ENCODE measurements at places on chromosomes 2 and 18.

DNA sequence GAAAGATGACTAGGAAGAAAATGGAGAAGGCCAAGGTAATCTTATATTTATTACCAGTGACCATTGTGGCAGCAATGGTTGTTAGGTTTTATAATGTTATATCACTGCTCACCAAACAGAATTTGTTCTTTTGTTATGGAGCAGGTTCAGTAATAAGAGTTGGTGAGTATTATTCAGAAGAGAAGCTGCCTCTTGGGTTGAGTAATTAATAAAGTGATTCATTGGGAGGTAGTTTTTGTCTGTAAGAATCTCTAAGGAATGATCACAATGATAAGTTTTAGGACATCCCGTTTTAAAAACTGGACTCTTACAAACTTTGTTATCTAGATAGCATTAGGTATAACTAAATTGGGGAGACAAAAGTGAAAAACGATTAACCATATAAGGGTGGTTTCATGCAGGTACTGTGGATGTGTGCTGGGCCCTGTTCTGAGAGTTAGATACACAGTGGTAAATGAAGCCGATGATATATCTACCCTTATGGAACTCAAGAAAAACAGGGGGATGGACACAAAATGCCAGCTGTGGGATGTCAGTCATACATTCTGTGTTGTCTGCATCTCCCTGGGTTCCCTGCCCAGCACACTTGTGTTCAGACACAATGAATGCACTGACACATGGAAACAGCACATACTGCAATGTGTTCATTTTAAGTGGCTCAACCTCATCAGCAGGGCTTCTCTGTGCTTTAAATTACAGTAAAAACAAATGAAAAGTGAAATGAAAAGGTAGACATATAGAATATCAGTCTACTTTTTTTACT lies 7.5 kb downstream of the MAP4K4 start:
- no peak for DNase-seq

- DNase-seq, result no peak
These were observed 142.1 kb downstream of the SLC4A10 start for GRCh38 chr2:161766334-161766733.

GRCh38 chr2:234279637-234280036 lies 217.2 kb downstream of the ARL4C start:
- DNase-seq, result no peak

GRCh38 chr2:189521699-189522434 lies 58.7 kb downstream of the SLC40A1 start:
- no peak for DNase-seq

- DNase-seq, result no peak
These were observed 75.5 kb downstream of the SLC66A2 start for GRCh38 chr18:79875931-79876461.

DNA sequence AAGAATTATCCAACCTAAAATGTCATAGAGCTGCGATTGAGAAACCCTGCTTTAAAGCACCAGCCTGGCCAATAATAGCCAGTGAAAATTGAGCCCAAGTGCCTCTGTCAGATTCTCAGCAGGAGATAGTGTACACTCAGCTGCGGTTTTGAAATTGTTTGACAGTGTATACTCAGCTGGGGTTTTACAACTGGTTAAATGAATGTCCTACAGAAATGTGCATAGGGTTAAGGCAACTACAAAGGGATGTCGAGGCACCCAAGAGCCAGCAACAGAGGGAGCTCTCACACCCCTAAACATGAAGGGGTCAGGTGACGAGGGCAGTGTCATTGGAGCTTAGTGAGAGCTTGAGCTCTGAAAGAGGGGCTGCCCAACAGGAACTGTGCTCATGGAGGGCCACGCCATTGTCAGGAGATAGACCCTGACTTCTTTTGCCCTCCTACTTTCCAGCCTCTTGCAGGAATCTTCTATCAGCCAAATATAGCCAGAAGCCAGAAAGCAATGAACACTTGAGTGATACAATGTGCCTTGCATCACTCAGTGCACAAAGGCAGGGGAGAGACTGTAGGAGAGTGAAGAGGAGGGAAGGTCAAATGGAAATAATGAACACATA lies 15.1 kb downstream of the ACTG2 start:
- DNase-seq, result peak; percentile 64

DNA sequence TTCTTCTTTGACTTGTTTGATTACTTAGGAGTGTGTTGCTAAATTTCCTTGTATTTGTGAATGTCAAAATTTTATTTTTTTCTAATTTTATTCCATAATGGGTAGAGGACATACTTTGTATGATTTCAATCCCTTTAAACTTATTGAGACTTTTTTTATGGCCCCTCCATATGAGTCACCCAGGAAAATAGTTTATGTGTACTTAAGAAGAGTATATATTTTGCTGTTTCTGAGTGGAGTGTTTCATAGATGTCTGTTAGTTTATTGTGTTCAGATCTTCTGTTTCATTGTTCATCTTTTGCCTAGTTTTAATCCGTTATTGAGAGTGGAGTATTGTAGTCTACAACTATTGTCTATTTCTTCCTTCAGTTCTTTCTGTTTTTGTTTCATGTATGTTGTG lies 81.9 kb downstream of the EPB41L5 start:
- no peak for DNase-seq

GRCh38 chr2:159600752-159601151 lies 15.6 kb downstream of the BAZ2B start:
- DNase-seq, result peak; percentile 6

DNA sequence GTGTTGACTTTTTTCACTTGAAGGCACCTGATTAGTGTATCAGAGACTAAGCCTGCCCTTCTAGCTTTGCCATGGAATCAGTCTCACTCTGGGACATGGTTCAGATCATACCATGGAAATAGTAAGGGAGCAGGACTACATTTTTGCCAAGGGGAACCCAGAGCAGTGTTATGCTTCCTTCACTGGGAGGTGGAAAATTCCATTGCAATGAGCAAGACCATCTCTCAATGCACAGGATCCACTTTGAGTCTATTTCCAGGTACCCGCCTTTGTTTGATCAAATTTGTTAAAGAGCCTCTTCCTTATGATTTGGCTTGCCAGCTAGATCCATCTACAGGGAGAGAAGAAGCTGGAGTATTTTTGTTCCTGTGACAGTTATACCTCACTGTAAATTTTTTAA lies 395.8 kb downstream of the MTX2 start:
- no peak for DNase-seq

GRCh38 chr2:229713371-229714079 lies 830 bp downstream of the DNER start:
- peak; percentile 25 for DNase-seq

GRCh38 chr2:191869781-191870180 lies 22.9 kb upstream of the CAVIN2 start:
- DNase-seq, result no peak

- peak; percentile 4 for DNase-seq
These were observed 37.9 kb upstream of the PPP1CB start for GRCh38 chr2:28713577-28714298.

GRCh38 chr2:216349366-216349765 lies 22.9 kb downstream of the MARCHF4 start:
- DNase-seq, result no peak

DNA sequence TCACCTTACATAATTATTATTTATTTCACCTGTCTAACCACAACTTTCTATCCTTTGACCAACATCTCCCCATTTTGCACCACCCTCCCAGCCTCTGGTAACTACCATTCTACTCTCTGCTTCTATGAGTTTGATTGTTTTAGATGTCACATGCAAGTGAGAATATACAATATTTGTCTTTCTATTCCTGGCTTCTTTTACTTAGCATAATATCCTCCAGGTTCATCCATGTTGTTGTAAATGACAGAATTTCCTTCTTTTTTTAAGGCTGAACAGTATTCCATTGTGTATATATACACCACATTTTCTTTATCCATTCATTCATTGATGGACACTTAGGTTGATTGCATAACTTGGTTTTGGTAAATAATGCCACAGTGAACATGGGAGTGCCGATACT lies 24.0 kb downstream of the PPM1B start:
- DNase-seq, result no peak

DNA sequence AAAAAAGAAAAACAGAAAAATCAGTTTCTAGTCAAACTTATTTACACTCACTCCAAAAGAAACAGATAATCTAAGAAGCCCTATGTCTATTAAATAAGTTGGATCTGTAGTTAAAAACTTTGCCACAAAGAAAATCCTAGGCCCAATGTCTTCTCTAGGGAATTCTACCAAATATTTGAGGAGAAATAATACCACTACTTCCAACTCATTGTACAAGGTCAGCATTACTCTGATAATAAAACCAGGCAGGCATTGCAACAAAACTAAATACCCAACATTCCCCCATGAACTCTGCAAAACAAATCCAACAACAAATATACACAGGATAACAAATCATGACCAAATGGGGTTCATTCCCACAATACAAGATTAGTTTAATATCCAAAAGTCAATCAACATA lies 73.8 kb upstream of the ST8SIA5 start:
- DNase-seq, result no peak

GRCh38 chr2:126448611-126449010 lies 207.3 kb upstream of the GYPC start:
- DNase-seq, result no peak

- no peak for DNase-seq
These were observed 343.8 kb upstream of the EPHA4 start for GRCh38 chr2:221915926-221916325.

- peak; percentile 72 for DNase-seq
These were observed 171.8 kb downstream of the ICOS start for GRCh38 chr2:204108330-204108751.

GRCh38 chr2:19357402-19358241 lies 801 bp downstream of the OSR1 start:
- DNase-seq, result no peak

DNA sequence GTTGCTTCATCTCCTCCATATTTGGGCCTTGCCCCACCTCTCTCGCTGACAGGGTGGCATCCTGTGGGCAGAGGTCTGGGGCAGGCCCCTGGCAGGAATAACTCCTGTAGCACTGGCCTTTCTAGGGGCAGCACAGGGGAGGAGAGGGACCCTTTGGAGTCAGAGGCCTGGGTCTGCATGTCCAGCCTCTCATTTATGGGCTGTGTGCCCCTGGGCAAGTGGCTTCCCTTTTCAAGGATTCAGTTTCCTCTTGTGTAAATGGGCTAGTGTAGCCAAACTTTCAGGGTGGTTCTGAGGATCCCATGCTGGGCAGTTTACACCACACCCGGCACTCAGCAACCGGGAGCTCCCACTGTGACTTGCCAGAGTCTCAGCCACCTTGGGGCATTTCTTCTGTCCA lies 23.4 kb downstream of the ADRA2B start:
- DNase-seq, result no peak

DNA sequence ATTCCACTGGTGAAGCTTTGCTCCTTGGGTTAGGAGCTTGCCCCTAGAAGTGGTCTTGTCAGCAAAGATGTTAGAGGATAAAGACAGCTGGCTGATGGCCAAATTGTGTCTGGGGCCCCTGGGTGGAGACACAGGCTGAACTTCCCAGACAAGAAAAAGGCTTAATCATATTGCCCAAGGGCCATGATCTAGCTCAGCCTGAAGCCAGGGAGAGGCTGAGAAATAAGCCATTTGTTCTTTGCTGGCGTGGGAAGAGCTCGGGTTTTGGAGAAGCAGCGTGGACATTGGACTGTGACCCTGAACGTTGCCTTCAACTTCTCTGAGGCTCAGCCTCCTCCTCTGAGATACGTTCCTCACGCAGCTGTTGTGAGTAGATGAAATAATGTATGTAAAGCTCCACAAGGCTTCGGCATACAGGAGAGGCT lies 153.0 kb downstream of the ZFP36L2 start:
- no peak for DNase-seq

GRCh38 chr2:45741161-45741850 lies 89.8 kb downstream of the PRKCE start:
- DNase-seq, result no peak

- DNase-seq, result no peak
These were observed 105.3 kb downstream of the PARD3B start for GRCh38 chr2:204650611-204651010.

- DNase-seq, result no peak
These were observed 82.9 kb downstream of the DNAH7 start for GRCh38 chr2:195985741-195986140.

- DNase-seq, result no peak
These were observed 512.9 kb downstream of the LRRTM4 start for GRCh38 chr2:77009307-77009706.

GRCh38 chr18:74512321-74513053 lies 16.3 kb downstream of the CNDP2 start:
- DNase-seq, result no peak

GRCh38 chr2:156852681-156853080 lies 404.8 kb upstream of the GALNT5 start:
- no peak for DNase-seq

DNA sequence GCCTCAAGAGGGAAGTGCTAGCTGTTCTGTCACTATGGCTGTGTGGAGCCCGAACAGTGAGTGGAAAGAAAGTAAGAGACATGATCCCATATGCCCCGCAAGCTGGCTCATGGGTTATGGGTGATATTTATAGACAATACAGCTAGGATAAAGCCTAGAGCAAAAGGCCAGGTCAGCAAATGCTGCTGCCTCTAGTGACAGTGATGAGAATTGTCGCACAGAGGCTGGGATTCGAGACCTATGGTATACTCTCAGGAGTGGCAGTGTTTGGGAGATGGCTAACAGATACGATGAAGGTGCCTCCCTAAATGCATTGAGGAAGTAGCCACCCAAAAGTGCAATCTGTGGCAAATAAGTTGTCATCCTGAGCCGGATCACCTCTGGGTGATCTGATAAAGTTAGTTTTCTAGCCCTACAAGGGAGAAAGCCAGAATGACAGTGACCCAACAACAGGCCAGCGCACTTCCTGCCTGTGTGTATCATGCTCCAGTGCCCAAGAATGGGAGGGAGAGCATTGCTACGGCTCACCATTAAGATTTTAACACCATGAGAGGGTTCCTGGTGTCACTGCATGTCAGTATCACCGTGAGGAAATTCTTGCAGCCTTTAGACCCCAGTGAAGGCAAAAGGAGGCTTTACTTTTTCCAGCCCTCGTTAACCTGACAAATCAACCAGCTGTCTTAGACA lies 92.2 kb upstream of the TGFA start:
- no peak for DNase-seq

DNA sequence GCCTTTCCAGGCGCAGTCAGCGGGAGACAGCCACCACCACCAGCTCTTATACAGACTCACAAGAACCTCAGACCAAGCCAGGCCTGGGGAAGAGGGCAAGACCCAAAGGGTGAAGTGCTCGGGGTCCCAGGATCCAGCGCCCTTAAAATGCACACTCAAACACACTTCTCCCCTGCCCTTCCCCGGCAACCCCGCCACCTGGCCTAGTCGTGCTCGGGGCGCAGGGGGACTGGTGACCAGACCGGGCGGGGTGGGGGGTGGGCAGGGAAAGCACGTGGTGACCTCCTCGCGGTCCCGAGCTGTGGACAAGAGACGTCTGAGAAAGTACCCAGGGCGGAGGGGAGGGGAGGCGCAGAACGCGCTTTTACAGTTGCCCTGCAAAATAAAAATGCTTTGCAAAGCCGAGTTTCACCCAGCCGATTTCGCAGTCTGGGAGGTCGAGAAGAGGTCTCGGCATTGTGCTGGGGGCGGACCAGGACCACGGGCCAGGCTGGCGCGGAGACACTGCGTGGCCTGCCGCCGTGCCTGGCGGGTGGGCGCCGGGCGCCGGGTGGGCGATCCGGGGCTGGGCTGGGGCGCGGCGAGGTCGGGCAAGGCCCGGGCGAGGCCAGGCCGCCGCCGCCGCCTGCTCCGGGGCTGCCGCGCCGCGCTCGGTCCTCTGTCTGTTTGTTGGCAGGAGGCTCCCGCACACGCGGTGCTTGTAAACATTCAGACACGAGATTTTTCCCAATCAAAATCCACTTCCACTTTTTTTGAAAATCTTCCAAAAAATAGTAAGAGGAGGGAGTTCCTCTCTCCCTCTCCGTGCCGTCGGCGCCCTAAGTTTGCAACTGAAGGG lies 2.0 kb downstream of the BCL11A start:
- DNase-seq, result no peak

- DNase-seq, result no peak
These were observed 45.6 kb downstream of the DIPK1C start for GRCh38 chr18:74411475-74411874.

GRCh38 chr2:136236019-136236418 lies 118.1 kb upstream of the CXCR4 start:
- DNase-seq, result no peak

All from activated T-cell treated with anti-CD3 and anti-CD28 coated beads, Interleukin-2, amount 50 U/mL, for 72 hours (primary cell).